NCI-H187 (cell line): ENCODE measurements at places on chromosomes 12 and 14.

- peak; percentile 73 for DNase-seq
These were observed 54.4 kb downstream of the E2F7 start for GRCh38 chr12:77010691-77011548.

DNA sequence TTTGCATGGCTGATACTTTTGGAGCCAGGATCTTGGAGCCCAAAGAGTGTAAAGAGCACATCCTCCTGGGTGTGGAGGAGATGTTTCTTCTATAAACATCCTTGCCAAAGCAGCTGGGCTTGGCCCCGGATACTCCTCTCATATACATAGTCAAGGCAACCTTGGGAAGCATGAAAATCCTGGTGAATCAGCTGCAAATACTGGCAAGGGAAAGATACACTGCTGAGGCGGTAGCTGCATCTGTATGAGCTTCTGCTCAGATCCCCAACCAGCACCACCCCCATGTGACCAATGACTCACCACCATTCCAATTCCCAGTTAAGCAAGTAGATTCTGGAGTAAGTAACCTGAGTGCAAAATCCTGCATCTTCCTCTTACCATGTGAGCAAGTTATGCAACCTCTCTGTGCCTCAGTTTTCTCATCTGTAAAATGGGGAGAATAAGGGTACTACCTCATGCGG is 567.4 kb downstream of the MED13L start:
- DNase-seq, result no peak

DNA sequence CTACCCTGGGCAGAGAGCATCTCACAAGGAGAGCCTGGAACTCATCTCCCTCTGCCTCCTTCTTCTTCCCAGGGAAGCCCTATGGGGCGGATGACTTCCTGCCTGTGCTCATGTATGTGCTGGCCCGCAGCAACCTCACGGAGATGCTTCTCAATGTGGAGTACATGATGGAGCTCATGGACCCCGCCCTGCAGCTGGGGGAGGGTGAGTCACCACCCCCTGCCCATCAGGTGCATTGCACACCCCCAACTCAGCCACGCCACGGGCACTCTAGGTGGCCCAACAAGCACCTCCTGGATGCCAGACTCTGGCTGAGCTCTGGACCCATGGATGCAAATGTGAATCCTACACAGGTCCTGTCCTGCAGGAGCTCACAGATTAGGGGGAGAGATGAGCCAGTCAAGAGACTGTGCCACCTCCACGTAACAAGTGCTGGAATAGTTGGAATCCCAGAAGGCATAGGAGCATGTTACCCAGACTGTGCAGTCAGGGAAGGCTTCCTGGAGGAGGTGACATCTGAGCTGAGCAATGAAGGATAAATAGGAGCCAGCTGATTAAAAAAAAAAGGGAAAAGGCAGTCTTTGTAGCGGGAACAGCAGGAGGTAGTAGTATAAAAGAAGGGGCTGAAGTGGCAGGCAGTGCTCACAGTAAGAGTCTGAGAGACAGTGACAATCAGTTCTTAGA is 71.9 kb downstream of the LGMN start:
- no peak for DNase-seq

DNA sequence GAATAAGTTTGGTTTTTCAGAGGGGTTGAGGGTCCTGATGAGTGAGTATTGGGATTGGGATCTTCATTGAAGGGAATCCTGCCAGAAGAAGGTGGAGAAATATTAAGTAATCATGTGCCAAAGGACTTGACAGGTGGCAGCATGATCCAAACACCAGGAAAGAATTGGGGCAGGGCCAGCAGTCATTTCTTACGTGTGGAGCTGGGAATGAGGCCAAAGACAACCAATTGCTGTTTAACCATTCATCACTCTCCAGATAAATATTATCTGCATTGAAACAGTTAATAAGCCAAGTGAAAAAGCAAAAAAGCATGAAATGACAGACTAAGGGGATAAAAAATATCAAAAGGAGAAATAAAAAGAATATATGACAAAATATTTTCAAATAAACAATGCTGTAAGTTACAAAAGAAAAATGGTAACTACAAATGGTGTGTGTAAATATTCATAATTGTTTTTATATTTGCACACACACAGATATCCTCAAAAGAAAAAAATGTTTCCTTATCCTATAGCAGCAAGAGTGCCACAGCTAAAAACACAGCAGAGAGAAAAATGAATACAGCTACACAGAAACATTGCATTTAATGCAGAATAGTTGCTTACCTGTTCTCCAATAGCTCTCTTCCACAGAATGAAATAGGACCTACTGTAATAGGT is 26.2 kb downstream of the C2CD5 start:
- DNase-seq, result no peak

DNA sequence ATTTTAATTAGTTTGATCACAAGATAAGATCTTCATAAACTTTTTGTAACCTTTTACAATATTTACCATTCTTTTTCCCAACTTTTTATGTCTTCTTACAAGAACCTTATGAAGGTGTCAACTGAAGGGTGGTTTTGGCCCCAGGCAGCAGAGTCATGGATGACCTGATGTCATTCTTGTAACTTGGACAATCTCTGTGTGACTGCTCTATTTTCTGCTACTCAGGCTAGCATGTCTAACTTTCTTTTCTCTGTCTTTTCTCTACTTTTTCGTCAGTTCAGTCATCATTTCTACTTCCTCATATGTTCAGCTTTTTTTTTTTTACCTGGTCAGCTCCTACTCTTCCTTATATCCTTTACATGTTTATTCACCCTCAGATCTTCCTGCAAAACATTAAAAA is 150.7 kb upstream of the PTPRQ start:
- no peak for DNase-seq

GRCh38 chr12:116959845-116960514 is 49.2 kb downstream of the FBXW8 start:
- no peak for DNase-seq

DNA sequence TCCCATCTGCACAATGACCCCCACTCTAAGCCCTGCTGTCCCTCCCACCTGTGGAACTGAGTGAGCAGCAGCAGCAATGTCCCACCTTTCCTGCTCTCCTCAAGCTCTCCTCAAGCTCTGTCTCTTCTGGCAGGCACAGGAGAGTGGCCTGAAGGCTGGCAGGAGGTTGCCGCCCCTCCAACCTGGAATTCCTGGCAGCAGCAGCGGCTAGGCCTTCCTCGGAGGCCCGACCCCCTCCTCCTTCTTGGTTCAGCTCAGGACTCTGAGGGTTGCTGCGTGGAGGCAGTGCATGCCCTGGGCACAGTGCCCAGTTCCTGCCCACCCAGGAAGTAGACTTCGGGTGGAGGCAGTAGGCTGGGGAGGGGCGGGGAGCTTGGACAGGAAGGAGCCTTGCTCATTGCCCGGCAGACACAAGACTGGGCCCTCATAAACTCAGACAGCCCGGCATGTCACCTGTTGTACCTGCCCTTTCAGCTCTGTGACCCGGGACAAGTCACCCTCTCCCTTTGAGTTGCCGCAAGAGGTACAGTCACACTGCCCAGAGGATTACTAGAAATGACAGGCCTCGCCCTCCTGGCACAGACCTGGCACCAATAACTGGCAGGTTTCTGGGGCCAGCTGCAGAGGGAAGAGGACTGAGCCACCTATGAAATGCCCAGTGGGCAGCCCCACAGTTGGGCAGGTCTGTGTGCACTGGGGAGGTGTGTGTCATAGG is 2.1 kb upstream of the SERPINA1 start:
- DNase-seq, result no peak

DNA sequence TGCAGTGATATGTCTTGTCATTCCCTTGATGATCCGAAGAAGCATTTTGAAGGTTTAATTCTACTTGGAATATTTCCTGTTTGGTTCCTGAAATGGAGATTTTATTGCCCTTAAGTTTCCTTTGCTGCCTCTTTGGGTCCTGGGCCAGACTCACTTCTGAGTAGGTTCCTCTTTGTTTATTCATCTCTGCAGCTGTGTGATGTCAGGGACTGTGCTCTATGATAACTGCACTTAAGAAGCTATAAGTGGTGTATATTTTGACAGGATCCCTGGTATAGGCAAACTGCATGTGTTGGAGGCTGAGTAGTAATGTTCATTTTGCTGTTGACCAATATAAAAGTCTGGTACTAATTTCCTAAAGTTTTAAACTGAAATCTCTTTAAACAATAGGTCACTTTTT is at the start of gene KLRC4:
TSS of gene KLRC4 (minus strand) at position 366 of the 400 bp plus-strand sequence. CDS start at position 184, 182 bp downstream.
- peak; percentile 3 for DNase-seq

DNA sequence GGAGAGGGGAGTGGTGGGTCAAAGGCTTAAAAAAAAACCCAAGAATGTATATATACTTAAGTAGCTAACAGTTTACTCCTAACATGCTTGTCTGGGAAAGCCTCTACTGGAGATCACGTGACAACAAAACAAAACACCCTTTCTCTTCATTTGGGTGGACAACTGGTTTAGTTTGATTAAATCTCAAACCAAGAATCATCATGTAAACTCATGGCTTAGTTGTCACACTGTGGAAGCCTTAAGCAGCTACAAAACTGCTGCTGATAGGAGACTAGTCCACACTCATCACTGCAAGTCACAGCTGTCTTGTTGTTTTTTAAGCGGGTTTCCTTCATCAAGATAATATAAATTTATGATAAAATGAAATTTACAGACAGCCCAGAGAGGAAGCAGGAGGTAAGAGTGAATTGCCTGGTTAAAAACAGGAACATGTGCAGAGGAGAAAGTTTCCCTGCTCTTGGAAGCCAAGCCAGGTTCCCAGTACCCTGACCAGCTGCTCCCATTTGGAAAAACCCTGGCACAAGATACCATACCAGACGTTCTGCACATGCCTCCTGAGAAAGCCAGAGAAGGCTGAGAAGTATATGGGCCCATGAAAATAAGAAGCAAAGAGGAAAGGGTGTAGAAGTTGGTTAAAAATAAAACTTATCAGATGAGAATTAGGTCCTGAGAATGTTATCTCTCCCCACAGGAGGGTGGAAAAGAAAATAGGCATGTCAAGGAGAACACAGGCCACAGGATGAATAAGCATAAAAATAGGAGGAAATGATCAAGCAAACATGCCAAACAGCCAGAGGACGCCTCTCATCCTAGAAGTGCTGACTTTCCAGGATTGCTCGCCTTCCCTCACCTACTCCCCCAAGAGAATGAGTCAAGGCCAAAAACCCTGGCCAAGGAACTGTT is 34.0 kb downstream of the EGLN3 start:
- no peak for DNase-seq
